ENCODE measurements at places on chromosomes 11 and 22.

- no peak for DNase-seq
Observed at GRCh38 chr11:7892840-7893254, 38.2 kb downstream of the OR10A6 start.

- DNase-seq = peak; percentile 93
Observed at GRCh38 chr11:8328848-8329330, 65.2 kb upstream of the LMO1 start.

DNA sequence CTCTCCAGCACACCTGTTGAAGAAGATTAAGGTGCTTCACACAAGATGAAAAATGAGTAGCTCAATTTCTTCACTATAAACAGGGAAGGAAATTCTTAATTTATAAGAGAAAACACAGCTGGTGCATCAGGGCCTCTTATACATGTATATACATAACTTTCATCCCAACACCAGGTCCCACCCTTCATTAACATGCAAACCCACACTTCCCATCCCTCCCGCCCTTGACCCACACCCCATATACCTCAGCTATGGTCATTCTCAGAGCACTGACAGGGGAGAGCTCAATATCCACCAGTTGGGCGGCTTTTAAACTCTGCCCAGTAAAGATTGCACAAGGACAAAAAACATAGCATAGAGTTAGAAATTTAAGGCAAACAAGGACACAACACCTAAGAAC lies 85.8 kb downstream of the ATG16L2 start:
- no peak for DNase-seq

- peak; percentile 92 for DNase-seq
Observed at GRCh38 chr22:23849009-23850006, 8.4 kb upstream of the SLC2A11 start.

DNA sequence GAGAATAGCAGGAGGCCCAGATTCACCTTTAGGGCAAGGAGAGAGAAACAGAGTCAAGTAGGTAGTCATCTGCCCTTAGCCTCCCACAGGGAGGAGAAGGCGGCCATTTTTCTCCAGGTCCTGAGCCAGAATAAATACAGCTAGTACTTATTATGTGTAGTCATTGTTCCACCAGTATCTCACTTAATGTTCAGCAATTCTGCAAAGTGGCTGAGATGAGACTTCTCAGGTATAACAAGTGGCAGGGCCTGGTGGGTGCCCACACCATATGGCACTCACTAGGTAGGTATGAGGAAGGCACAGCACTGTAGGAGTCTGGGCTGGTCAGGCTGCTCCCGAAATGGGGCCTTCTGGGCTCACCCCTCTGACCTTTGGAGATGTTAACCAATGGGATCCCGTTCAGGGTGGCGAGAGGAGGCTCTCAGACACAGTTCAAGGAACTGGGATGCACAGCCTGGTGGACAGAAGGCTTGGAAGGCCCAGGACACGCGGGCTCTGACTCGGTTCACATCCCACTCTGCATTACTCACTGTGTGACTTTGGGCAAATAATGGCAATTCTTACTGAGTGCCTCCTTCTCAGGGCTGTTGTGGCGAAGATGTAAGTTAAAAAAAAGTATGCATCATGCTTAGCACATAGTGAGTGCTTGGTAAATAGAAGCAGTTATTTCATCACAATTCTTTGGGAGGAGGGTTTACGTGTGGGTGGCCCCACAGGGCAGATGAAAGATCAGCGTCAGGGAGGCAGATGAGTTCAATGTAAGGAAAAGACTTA lies 25.1 kb downstream of the RTN4RL2 start:
- no peak for DNase-seq

- no peak for DNase-seq
Observed at GRCh38 chr11:117664897-117665296, 132.1 kb downstream of the DSCAML1 start.

DNA sequence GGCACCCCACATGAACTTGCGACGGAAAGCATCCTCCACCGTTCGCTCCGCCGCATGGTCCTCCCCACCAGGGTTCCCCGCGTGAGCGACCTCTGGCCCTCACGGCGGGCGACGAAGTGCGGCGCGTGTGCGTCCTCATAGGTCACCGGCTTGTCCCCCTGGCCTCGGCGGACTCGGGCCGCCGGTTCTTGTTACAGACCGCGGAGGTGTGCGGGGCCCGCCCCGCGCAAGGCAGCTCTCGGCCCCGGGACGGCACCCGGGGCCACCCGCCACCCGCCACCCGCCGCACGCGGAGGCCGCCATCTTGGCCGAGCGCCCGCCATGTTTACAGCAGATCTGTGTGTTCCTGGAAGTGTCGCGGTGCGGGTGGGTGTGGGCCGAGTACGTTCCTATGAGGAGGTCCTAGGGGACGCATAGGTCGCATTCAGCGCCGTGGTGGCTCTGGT lies 3.5 kb upstream of the IFITM2 start:
- DNase-seq = no peak

- peak; percentile 73 for DNase-seq
Observed at GRCh38 chr11:3840870-3841425, at the start of gene RHOG. TSS of gene RHOG (minus strand) at chr11:3840959. CDS start at chr11:3828138, 12,821 bp downstream.

All from WERI-Rb-1 (cell line).